ENCODE measurements at places on chromosomes 4 and X. TPM values are rescaled to one million over a fixed set of nuclear protein-coding genes. Genes with fewer than 3 reads are reported as not detected.

Gene ATG4A
- total RNA-seq: 11.7 TPM

Gene SERTM2
- not detected for total RNA-seq

Gene MAGEC1
- not detected for total RNA-seq

Gene REELD1
- not detected for total RNA-seq

Gene DSPP
- not detected for total RNA-seq

Gene NWD2
- not detected for total RNA-seq

Data from MCF 10A (cell line).